ENCODE measurements at places on chromosomes 3 and 15.

DNA sequence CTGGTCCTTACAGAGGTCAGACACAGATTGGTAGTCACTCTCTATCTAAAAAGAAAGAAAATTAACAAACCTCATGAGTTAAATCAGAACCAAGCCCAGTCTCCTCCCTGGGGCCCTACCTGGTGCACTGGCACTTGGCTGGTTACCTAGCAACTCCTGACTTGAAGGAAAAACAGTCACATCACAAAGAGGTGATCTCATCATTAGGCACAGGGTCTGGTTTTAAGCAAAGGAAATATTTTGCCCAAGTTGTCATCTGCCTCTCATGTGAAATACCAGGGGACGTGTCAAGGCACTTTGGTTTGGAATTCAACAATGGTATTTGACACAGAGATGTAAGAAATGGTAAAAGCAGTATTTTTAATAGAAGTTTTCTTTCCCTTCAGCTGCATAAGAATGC is 47.7 kb upstream of the FMN1 start:
- peak; percentile 32 for DNase-seq

DNA sequence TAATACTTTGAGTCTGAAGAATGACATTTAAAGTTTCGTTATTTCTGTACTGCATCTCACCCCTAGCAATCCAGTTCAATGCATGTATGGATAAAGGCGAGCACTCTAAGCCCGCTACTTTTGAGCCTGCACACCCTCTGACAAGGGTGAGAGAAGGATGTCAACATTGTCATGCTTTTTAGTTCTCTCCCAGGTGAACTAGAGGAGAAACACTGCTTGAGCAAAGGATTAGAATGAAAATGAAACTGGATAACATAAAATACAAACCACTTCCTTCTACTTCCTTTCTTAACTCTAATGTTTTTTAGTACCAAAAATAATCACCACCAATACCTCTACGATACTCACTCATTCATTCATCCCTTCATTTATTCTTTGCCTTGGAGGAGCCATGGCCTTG is 588.7 kb upstream of the NR2F2 start:
- DNase-seq = no peak

GRCh38 chr3:71530903-71531530 is 52.5 kb downstream of the FOXP1 start:
- no peak for DNase-seq

GRCh38 chr3:131786386-131786785 is 248.4 kb downstream of the CPNE4 start:
- no peak for DNase-seq

- DNase-seq = no peak
Observed at GRCh38 chr3:126951561-126951960, 31.4 kb upstream of the PLXNA1 start.

GRCh38 chr15:78394981-78395616 is 42.9 kb upstream of the IREB2 start:
- DNase-seq = no peak

DNA sequence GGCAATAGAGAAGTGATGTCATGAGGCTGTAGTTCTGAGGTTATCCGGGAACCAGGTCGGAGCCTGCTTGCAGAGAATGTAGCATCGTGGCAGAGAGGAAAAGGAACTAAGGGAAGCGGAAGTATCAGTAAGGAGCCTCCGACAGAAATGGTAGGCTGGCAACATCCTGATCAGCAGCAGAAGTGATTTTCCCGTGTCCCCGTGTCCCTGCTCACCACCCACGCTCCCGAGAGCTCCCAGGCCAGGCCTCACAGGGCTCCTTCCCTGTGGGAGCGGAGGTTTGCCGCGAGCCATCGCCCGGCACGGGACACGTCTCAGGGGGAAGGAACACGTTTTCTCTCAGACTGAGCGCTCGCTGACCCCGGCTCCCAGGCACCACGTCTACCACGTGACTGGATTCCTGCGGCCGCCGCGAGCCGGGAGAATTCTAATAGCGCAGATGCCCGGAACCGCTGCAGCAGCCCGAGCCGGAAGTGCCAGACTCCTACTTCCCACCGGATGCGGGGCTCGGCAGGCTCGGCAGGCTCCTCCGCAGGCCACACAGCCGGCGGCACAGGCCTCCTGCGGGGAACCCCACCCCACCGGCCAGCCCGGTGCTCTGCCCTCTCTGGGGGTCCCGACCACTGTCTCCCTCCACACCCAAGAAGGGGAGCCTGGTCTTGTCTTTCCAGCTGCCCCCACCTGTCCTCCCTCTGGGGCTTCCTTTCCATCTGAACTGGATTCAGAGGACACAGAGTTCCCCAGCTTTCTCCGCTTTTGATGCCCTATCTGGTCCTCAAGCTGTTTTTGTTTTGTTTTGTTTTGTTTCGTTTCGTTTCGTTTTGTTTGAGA is 99.3 kb downstream of the BDH1 start:
- DNase-seq = peak; percentile 92

DNA sequence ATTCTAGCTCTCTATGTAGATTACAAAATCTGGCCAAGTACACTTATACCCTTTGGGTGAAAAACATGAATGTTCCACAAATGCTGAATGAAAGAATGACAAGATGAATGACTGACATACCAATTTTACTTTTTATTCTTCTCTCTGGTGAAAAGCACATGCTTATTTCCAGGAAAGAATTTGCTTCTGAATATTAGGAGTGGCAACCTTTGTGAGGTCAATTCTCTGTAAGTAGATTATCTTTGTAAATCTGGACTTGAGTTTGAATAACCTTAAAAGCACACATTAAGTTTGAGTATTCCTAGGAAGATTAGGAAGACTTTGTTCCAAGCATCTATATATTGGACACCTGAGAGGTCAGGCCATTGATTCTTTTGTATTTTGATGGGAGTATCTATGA is 78.1 kb upstream of the P2RY1 start:
- no peak for DNase-seq

DNA sequence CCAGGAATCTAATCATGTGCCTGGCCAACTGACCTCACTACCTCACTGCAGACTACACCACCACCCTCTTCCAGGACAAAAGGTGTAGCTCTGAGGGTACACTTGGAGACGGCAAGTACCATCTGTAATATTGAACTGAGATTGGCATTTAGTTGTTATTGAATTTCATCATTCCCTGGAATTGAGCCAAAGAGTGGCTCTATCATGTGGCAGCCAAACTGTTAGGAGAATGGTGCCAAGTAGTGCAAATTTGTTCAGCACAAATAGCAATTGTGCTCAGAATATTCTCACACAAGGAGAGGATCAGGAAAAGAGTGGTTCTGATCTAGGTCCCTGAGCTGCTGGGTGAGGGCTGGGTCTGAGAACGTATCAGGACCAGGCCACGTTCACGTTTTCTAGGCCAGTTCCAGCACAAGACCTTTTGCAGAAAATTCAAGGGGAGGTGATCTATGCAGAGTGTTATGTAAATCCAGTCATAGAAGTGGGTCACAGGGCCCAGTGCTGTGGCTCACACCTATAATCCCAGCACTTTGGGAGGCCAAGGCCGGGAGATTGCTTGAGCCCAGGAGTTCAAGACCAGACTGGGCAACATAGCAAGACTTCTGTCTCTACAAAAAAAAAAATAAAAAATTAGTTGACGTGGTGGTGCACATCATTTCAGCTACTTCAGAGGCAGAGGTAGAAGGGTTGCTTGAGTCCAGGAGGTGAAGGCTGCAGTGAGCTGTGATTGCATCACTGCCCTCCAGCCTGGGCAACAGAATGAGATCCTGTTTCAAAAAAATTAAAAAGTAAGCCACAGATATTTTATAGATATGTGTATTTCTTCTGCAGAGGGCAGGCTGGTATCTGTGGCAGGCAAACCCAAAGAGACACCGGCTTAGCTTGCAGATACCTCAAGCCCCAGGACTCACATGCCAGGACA is 31.9 kb upstream of the CFAP161 start:
- DNase-seq = no peak

- DNase-seq = no peak
Observed at GRCh38 chr3:102177075-102177755, 257.6 kb upstream of the ZPLD1 start.

DNA sequence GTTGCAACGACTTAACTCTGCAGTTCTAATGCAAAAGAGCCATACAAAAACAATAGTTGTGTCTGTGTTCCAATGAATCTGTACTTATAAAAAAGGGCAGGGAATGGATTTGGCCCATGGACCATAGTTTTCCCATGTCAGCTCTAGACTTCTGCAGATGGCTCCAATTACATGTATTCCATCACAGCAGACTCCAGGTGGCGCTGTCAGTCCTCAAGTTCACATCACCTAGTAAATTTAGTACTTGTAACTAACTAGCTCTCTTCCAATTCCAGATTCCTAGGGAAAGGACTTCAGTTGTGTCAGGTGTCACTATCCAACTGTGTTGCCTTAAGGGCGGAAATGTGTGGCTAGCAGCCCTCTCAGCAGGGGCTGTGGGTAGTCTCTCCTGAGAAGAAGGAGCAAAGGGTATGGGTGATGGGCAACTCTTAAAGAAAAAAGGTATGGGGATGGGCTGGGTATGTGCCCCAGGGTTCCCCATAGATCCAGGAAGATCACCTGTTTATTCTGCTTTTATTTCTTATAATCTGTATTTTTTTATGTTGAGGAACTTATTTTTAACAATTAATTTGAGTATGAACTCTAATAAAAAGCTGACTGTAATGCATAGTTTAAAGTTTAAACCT is 36.2 kb downstream of the BBS4 start:
- DNase-seq = peak; percentile 57

- no peak for DNase-seq
Observed at GRCh38 chr15:30055604-30056003, 27.2 kb upstream of the GOLGA8J start.

DNA sequence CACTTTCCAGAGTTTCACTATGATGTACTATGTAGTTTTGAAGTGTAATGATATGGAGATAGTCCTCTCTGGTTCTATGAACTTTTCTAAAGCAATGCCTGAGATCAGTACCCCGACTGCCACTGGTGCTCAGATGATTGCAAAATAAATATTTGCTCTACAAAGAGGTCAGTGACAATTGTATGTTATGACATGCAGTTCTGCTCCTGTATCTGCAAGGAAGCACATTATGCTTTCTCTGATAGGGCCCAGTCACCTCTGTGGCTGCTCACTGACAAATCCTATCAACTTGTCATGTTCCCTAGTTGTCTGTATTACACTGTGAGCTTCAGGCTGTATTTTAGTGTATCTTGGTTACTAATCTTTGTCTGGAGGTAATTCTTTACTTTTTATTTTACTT is 362.6 kb downstream of the ROBO1 start:
- DNase-seq = no peak

- peak; percentile 80 for DNase-seq
Observed at GRCh38 chr3:8851703-8852102, 82.3 kb upstream of the OXTR start.

DNA sequence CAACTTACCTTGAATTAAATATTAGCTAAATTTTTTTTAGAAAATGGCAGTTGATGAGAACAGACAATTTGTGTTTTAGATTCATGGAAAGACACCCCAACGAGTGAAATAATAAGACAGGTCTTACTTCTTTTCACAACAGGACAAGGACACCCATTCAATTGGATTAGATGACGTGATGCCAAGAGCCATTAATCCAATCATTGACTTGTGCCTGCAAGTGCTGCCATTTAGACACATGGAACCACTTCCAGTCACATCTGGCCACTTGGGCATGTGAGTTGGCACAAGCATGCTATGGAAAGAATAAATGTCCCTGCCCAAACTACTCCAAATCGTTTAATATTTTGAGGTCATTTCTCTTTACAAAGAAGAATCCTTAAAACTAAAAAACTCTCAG is 1308.8 kb downstream of the ROBO2 start:
- no peak for DNase-seq

DNA sequence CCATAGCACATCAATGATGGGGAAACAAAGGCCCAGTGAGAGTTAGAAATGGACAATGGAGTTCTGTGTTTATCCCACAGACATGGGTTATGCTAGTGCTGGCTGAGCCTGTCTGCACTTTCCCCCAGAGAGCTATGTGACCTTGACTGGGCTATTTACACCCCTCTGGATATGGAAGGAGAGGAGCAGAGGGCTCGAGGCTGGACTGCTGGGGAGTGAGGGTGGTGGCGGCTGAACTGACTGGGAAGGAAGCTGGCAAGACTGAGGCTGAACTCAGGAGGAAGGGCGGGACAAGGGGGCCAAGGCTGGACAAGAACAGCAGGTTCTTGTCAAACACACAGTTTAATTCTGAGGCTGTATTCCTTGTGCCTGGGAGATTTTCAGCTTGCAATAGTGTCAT is 10.8 kb upstream of the INSYN1 start:
- no peak for DNase-seq

GRCh38 chr3:79380581-79380980 is 387.2 kb downstream of the ROBO1 start:
- DNase-seq = no peak

- no peak for DNase-seq
Observed at GRCh38 chr3:16374047-16374934, 109.3 kb downstream of the OXNAD1 start.
